ENCODE measurements at places on chromosomes 7 and 10. TPM values are rescaled to one million over a fixed set of nuclear protein-coding genes. Genes with fewer than 3 reads are reported as not detected.

SLC39A12 gene
- polyA plus RNA-seq: not detected

PAPOLB gene
- not detected for polyA plus RNA-seq

KEL gene
- polyA plus RNA-seq: 7.5 TPM

NEBL gene
- polyA plus RNA-seq: 7.2 TPM

BMPER gene
- 11.0 TPM for polyA plus RNA-seq

SUN3 gene
- polyA plus RNA-seq: not detected

CALCR gene
- polyA plus RNA-seq: 11.0 TPM

LEP gene
- polyA plus RNA-seq: 0.21 TPM

MINDY4 gene
- 5.0 TPM for polyA plus RNA-seq

SGCE gene
- 142 TPM for polyA plus RNA-seq

COL28A1 gene
- 0.61 TPM for polyA plus RNA-seq

APBB1IP gene
- polyA plus RNA-seq: 1.9 TPM

HSPA12A gene
- 10.8 TPM for polyA plus RNA-seq

GBX1 gene
- polyA plus RNA-seq: 0.99 TPM

All from muscle of leg (tissue), 16 donors.